ENCODE measurements at places on chromosomes 4 and X.
A peak's percentile ranks its signal among the peaks of the same experiment; 100 is the strongest.

DNA sequence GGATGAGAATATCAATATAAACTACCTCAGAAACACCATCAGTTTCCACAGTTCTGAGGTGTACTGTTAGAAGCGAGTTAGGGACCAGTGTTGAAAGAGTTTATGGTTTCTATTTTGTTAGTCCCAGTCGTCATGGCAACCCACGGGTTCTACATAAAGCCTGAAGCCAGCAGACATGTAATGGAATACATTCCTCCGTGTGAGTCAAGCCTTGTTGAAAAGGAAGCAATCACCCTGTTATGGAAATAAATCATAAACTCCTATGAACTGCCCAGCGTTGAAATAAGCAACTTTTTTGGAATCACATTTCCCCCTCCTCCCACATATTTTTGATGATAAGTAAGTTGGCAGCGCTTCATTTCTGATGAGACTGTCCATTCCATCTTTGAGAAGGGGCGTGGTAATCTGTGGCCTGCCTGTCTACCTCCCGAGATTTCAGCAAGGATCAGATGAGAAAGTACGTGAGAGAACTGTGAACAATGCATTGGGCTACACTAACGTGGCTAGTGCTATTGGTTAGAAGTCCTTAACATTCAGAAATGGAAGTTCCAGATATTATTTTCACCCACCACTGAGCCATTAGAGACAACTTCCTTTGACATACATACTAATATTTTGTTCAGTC is 40.4 kb upstream of the PDHA1 start:
- peak; percentile 8 for DNase-seq

DNA sequence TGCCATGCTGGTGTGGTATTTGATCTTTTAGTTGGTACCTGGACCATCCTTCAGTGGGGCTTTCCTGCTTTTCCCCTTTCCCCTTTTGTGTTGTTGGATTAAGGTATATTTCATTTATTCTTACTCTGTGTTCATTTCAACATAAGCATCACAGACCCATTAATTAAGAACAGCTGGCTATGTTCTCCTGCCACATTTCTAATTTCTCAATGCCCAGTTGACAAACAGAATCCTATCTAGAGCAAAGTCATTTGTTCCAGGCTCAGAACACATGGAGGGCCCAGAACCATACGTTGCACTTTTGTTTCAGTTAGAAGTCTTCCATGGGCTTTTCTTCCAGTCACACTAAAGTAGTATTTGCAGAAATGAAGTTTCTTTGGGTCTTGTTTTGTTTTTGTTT is 46.1 kb upstream of the EOLA2 start:
- no peak for DNase-seq

DNA sequence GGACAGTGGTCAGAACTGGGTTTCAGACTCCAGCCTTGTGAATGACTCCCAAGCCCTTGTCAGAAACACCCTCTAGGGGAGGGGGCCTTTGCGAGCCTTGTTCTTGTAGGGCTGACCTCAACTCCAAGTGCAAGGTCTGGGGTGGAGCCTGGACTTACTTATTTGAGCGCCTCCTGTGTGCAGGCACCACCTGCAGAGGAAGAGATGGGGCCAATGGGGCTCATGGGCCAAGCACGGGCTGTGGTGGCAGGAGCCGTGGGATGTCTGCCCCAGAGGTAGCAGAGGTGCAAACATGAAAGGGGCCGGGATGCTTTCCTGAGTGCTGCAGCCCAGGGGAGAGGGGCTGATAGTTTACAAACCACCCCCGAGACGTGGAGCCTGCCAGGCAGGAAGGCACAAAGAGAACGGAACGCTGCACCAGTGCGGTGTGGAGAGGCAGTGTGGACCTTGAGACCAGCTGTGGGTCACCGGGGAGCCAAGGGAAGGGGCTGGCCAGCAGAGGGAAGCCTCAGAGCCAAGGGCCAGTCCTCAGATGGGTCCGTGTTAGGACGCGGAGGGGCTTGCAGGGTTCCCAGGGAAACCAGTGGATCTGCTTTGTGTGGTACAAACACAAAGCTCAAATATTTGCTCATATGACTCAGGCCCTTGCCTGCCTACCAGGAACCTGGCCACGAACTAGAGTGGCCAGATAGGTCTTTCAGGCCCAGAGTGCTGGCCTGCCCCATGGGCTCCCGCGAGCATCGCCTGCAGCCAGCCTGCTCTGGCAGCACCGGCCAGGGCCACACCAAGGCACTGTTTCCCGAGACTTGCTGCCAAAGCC is 8.7 kb upstream of the TADA2B start:
- no peak for DNase-seq

DNA sequence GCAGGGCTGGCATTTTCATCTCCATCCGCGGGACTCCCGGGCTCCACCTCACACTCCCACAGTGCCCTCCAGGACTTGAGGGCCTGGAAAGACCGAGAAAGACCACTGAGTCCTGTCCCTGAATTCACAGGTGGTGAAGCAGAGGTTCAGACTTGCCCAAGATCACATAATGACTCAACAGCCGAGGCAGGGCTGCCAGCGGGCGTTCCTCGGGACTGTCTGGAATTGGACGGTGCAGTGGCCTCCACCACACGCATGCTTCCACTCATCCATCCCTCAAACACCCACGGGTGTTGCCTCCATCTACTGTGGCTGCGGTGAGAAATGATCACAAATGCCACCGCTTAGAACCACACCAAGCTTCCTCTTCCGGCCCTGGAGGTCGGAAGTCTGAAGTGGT is 6.9 kb upstream of the ADRA2C start:
- no peak for DNase-seq

DNA sequence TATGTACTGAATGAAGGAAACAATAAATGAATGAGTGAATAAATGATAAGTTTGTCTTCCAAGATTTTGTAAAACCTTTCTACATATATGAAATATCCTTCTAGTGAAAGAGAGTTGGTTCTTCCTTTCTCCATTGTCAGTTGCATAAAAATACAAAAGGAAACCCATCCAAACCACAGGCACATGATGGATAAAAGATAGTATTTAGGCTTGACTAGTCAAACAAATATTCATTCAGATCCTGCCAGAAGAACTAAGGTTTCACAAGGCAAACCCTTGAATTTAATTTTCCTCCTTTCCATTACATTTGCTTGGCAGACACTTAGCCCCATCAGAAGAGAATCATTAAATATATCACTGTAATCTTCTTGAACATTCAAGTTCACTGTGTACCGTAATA is 208.4 kb downstream of the COL25A1 start:
- no peak for DNase-seq

- DNase-seq, result no peak
Measured at GRCh38 chr4:139658185-139658584, 7.4 kb upstream of the MGST2 start.

DNA sequence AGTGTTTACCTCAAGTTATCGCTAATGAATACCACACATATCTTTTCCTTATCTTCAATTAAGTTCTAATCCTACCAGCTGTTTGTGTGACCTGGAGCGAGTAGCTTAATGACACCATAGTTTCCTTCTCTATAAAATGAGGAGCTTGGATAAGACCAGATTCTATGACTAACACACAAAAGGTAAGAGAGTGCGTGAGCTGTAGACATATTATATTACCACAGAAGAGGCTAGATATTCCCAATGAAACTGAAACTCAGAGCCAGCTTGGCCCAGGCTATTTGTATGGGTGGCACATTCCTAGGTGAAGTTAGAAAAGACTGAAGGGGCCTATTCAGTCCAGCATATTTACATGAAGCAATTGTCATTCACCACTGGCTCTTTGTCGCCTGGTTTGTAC is 30.2 kb downstream of the ASB5 start:
- no peak for DNase-seq

- DNase-seq, result no peak
Measured at GRCh38 chr4:149521611-149522425, 293.8 kb downstream of the IQCM start.

GRCh38 chr4:94831607-94832006 is 73.9 kb downstream of the BMPR1B start:
- no peak for DNase-seq

- DNase-seq, result peak; percentile 96
Measured at GRCh38 chr4:10106421-10107039, 10.1 kb downstream of the WDR1 start.

- DNase-seq, result no peak
Measured at GRCh38 chr4:152464030-152464823, 71.7 kb downstream of the FBXW7 start.

DNA sequence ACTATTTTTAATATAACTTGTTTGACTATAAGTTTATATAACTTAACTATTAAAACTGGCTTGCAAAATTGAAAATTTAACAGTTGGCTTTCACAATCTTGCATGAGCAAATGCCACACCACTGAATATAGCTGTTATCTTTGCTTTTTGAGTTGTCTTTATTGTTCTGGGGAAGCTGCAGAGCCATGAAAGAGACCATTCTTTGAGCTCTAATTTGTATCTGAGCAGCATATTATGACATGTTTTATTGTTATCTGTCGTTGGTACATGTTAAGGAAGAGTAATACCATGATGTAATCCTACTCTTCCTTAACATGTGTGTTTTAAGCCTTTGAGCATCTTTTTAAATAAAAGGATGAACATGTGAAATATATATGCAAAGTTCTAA is 97.1 kb upstream of the ANK2 start:
- DNase-seq, result no peak

DNA sequence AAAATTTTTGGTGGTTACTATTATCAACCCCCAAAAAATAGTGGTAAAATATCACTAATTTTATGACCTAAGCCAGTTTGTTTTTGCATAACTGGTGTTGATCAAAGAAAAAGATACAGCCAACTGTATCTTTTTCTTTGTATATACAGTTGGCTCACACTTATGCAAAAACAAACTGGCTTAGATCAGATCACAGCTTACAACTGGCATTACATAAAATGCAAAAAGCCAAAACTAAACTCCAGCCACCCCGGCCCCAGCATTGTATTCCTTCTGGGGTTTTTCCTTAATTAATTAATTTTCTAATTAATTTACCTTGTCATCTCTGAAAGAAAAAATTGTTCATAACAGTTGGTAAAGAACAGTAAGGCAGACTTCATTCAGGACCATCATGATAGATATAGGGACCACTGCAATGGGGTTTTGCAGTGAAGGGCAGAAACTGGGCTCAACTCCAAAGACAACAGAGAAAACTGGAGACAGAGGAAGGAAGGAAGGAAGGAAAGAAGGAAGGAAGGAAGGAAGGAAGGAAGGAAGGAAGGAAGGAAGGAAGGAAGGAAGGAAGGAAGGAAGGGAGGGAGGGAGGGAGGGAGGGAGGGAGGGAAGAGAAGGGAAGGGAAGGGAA is 202.1 kb downstream of the HNRNPD start:
- DNase-seq, result no peak

- DNase-seq, result no peak
Measured at GRCh38 chrX:121103381-121103780, 56.0 kb downstream of the GLUD2 start.

DNA sequence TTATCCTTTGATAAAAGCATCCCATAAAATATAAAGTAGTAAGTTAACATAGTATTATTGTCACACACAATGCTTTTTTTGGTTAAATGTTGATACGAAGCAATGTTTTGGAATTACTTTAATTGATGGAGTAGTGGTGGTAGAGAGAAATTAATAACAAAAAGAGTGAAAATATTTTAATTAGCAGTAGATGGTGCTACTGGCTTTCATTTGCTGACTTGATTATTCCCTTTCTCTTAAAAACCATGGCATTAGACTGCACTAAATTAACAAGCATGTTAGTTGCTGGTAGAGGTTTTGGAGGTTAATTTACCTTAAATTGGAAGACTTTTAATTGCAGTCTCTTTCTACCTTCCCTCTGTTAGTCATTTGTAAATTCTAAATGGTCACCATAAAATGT is 8.9 kb upstream of the DCK start:
- no peak for DNase-seq

GRCh38 chr4:10161840-10162239 is 45.2 kb upstream of the WDR1 start:
- no peak for DNase-seq

- no peak for DNase-seq
Measured at GRCh38 chr4:147182041-147182440, 236.4 kb upstream of the TTC29 start.

DNA sequence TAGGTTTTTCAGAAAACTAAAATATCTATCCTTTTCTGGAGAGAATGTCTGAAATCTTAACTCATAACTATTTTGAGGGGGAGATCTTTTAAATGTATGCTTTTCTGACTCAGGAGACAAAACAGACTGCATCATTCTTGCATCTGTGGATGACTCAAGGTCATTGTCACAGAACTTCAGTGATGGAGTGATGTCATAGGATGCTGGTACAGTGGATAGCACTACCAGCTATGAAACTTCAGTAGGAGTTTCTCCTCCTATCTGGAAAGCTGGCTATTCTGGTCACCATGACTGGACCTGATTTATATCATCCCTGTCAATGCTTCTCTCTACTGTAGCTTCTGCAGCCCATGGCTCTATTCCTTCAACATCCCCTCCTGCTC is 50.3 kb downstream of the PARM1 start:
- DNase-seq, result no peak

DNA sequence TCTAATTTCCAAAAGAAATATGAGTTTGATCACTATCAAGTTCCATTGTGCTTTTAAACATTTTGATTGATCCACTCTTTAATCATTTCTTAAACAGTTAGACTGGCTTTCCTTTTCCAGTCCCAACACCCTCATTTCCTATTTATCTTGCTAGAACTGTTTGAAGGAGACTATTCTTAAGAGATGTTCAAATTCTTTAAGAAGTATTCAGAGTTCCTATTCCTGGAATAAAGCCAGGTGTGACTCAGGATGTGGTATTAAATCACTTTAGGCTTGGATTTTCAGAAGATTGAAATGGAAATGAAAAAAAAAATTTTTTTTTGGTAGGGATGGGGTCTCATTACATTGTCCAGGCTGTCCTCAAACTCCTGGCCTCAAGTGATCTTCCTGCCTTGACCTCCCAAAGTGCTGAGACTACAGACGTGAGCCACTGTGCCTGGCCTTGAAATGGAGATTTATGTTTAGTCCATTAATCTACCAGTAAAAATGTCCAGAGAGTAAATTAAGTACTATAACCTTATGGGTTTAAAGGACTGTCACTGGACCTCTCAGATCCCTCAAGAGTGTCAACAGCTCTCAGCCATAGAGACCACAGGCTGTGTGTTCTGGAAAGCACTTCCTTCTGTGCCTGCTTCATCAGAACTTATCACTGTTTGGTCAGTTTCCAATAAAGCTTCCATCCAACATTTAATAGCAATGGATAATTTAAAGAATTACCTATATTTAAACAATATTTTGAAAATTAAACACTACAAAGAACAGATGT is 90.7 kb downstream of the CDS1 start:
- peak; percentile 53 for DNase-seq

GRCh38 chr4:99815597-99816011 is 1.0 kb upstream of the DAPP1 start:
- DNase-seq, result no peak

- DNase-seq, result no peak
Measured at GRCh38 chr4:74539044-74539790, 94.3 kb downstream of the AREG start.

- DNase-seq, result no peak
Measured at GRCh38 chr4:137375111-137375850, 157.0 kb downstream of the PCDH18 start.
